ENCODE measurements at places on chromosomes 3 and 15.
A peak's percentile ranks its signal among the peaks of the same experiment; 100 is the strongest.

DNA sequence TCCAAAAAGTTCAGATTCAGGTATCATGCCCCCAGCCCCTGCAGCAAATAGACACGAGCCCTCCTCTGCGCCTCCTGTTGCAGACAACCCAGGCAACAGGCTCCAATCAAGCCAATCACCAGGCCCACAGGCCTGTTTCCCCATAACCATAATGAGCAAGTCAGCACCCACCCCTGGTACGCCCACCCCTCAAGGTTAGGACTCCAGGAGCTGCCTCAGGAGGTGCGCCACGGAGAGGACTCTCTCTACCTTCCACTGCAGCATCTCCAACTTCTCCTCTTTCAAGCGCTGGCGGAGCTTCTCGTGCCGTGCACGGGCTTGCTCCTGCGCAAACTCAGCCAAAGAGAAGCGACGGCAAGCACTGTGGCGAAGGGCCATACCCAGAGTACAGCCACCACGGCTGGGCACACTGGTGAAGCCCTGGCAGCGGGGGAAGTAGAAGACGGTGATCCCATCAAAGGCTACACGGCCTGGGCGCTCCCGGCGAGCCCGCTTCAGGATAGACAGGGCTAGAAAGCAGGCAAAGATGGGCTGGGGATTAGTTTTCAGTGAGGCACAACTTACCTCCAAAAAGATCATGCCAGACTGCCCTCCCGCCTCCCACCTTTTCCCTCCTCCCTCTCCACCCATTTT lies 8.5 kb downstream of the CSRNP1 start:
- no peak for DNase-seq

DNA sequence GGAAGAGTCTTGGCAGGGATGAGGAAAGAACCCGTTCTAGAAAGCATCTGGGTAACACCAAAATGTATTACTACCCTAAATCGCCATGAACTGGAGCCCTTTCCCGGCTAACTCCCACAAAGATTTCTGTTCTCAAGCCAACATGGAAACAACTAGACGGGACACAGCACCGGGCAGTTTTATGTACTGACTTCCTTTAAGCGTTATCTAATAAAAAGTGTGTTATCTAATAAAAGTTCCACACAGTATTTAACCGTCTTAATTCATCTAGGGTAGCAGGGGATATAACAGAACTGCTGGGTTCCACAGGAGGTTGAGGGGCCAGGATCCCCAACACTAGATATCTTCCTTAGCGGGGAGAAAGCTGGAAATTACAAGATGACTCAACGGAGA lies 347 bp upstream of the C3orf62 start:
- no peak for DNase-seq

DNA sequence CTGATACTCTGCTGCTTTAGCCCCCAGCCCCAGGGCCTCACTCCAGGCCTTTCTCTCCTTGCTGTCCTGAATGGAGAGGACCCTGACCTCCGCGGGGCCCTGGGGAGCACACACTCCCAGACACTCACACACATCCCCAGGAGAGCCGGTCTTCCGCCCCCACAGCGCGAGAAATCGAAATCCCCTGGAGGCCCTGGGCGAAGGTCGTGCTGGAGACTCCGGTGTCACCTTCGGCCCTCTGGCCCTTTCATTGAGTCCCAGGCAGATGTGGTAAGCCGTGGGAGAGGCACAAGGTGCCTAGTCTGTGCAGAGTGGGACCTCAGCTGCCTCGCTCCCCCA lies 848 bp upstream of the GOLGA8B start:
- no peak for DNase-seq

DNA sequence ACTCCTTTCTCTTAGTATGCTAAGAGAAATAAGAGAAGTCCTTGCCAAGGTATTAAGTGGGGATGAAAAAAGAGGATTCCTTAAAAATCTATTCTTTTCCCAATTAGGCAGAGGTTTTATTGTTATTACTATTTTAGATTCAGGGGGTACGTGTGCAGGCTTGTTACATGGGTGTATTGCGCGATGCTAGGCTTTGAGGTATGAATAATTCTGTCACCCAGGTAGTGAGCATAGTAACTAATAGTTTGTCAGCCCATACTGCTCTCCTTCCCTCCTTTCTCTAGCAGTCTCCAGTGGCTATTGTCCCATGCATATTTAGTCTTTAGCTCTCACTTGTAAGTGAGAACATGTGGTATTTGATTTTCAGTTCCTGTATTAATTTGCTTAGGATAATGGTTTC lies 83.9 kb downstream of the LEKR1 start:
- no peak for DNase-seq

- DNase-seq, result peak; percentile 76
These were observed 20.2 kb upstream of the CORO2B start for GRCh38 chr15:68558318-68559305.

GRCh38 chr15:34786206-34786605 lies 9.1 kb downstream of the ACTC1 start:
- DNase-seq, result no peak

- no peak for DNase-seq
These were observed 14.7 kb downstream of the MYH15 start for GRCh38 chr3:108495717-108496116.

DNA sequence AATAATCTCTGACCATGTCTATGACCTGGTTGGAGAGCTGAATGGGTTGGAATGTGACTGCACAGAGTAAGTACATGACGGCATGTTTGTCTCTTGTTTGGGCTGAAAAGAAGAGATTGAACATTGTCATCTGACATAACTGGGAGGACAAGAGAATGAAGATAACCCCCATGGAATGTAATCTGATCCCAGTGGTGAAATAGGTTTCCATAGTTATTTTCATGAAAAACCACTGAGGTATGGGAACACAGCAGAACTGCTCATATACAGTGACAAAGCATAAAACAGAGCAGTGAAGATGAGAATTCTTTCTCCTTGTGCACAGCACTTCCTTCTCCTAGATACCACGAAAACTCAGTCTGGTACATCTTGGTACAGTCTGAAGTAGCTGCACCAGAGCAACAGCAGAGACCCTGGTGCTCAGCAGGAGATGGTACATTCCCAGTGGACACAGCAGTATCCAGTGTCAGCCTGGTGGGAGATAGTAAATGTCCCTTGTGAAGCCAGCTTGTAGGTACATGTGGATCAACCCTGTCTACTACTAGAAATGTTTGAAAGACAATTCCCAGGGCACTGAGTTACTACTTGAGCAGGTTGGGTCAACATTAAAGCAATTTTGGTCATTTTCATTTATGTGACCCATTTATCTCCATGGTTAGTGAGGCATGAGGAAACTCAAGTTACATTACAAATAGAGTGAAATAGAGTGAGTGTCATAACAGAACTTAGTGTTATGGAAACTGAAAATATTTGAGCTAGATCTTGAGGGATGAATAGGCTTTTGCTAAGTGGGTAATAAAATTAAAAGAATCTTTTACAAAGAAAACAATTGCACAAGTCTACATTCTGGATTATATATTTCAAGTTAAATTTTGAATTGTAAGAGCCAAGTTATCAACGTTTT lies 178.3 kb downstream of the SUCNR1 start:
- no peak for DNase-seq

DNA sequence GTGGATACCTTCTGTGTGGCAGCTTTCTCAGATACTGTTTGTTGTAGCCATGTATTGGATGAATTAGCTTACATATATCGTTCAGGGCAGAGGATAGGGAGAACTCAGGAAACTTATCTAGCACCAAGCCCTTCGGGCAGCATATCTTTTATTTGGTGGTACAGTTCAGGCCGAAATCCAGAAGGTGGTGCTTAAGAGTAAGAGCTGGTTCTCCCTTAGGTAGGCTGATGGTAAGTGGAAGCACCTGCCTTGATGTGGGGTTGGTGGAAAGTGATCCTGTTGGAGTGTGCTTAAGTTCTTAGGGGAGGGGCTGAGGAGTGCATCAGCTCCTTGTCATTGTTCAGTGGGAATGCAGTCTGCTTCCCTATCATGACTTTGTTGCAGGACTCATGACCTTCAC lies 187.5 kb downstream of the DOCK3 start:
- no peak for DNase-seq

DNA sequence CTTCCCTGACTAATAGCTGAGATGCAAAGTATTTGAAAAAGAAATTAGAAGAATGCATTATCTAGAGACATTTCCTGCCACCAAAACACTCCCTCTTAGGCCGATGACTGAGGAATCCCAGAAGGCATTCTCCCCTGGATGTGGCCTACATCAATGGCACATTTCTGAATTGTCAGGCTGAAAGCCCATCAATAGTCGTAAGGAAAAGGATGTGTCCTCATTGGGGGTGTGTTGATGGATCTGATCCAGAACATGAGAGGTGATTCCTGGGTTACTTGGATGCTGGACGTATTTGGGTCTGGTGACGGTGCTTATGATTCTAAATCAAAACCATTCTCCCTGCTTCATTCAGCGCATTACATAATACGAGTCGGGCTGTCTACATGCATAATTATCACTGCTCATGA lies 216.9 kb upstream of the CDIN1 start:
- no peak for DNase-seq

- DNase-seq, result no peak
These were observed 60.4 kb upstream of the LMOD3 start for GRCh38 chr3:69182588-69183316.

- peak; percentile 84 for DNase-seq
These were observed 42.9 kb downstream of the TNFAIP8L3 start for GRCh38 chr15:51051776-51052175.

GRCh38 chr15:73751899-73752805 lies 999 bp downstream of the INSYN1 start:
- no peak for DNase-seq

DNA sequence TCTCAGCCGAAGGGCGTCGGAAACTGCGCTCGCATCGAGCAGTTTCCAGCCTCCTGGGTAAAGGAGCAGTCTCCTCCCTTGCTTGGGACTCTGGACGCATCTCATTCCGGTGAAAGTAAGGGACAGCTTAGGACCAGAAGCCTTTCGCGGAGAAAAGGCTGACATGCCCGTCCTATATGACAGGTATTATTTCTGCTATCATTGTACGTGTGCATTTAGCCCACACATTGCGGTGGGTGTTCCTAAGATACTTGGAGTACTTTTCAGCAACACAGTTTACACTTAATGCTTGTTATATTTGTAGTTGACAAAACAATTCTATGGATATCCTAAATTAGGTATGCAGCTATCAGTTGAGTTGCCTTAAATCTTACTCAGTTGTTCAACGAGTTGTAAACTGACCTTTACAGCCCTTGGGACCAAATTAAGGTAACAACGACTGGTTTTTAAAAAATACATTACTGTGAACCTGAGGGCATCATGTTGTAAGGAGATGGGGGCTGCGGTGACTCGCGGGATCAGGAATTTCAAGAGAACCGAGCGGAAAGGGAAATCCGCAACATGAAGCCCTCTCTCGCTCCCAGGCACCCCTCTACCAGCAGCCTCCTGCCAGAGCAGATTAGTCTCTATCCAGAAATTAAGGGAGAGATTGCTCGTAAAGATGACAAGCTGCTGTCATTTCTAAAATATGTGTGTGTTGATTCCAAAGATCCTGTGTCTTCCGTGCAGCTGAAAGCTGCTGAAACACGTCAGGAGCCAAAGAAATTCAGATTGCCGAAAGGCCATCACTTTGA lies 632 bp upstream of the COPS2 start:
- no peak for DNase-seq

DNA sequence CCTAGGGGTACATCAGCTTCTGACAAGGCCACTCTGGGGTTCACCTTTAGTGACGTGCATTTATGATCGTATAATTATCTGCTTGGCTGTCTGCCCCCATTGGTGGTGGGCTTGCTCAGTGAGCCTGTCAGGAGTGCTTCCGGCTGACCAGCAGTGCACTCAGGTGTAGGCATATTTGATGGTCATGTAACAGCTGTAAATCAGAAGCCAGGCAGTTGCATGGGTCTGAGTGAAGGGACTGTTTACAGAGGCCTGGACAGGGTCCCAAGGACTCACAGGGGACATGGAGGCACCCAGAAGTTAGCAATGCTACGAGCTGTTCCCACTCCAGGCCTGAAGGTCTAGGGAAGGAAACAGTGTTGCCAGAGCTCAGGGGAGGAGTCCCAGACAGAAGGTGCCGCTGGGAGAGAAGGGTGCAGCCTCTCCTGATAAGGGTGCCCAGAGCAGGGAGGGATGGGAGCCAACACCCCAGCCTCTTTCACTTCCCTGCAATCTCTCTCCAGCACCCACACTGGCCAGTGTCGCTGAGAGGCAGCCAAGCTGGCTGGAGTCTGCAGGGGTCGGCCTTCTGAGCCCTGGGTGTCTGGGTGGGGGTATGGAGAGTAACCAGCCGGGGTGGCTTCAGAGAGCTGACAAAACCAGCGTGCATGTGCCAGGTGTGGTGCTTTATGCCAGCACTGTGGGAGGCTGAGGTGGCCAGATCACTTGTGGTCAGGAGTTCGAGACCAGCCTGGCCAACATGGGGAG lies 61.3 kb upstream of the PRR23E start:
- no peak for DNase-seq

GRCh38 chr3:133377396-133377795 lies 22.5 kb upstream of the BFSP2 start:
- DNase-seq, result no peak

DNA sequence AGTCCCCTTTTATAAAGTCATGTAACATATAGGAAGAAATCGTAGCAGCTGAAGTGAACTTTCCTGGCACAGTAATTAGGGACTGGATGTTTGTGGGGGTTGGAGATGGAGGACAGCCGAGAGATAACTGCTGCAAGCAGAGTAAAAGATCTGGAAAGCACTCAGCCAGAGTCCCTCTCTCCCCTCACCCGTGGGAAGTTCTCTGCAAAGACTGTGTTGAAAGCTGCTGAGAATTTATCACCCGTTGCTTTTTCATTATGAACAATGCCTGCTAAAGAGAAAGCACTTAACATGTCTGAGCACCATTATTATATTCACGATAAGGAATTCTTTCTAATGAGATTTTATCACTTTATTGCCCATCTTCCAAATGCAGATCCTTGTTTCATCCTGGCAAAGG lies 248.8 kb downstream of the SHOX2 start:
- no peak for DNase-seq

GRCh38 chr3:126515066-126515706 lies 2.4 kb downstream of the UROC1 start:
- DNase-seq, result peak; percentile 26

- DNase-seq, result no peak
These were observed 51.5 kb upstream of the CDV3 start for GRCh38 chr3:133521946-133522345.

- no peak for DNase-seq
These were observed 89.8 kb downstream of the LRIG1 start for GRCh38 chr3:66410976-66411375.

- DNase-seq, result no peak
These were observed 81.2 kb downstream of the SRGAP3 start for GRCh38 chr3:9168241-9168741.

All from aorta (tissue), 5 donors.